ENCODE measurements at places on chromosomes 5 and 9.

GRCh38 chr9:79663300-79663699, 91.5 kb downstream of the TLE4 start:
- DNase-seq: no peak

DNA sequence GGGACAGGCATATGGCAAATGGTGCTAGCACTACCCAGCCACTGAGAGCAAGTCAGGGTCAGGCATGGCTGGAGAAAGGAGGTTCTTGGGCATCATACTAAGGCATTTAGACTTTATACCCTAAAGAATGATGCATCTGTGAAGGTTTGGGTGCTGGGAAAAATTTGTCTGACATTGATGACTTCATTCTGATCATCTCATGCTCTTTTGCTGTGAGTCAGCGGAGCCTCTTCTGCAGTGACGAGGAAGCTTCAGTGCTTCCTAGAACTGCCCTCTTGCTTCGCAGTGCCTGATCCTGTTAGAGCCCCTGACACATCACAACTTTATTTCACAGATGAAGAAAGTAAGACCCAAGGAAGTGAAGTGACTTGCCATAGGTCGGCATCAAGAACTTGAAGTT, 266.6 kb upstream of the GAS1 start:
- DNase-seq: no peak

- DNase-seq: no peak
Observed at GRCh38 chr5:1006656-1007071, 1.9 kb upstream of the NKD2 start.

- no peak for DNase-seq
Observed at GRCh38 chr5:40224421-40224820, 455.3 kb upstream of the PTGER4 start.

DNA sequence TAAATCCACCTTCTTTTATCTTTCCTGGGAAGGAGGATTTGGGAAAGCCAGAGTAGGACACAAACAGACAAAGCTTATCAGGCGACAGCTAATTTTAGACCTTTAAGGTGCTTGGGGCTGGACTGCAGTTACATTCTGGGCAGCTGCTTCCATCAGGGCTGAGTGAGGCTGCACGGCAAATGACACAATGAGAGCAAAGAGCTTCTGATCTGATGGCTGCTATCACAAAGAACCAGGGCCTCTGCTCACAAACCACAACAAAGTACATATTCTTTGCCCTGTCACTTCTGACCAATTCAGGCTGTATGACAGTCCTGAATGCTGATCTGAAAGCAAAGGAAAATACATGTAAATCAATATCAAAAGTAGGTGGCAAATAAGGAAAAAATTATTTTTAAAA, 93.1 kb downstream of the MRPS27 start:
- DNase-seq: no peak
